ENCODE measurements at places on chromosomes 4 and X. TPM values are rescaled to one million over a fixed set of nuclear protein-coding genes. Genes with fewer than 3 reads are reported as not detected.

GRCh38 chr4:10197952-10198351, 81.4 kb upstream of the WDR1 start:
- no peaks in the 10 kb centered on the region for H3K4me1 ChIP-seq
- no peak for DNase-seq
- H3K27me3 ChIP-seq, result no peaks in the 10 kb centered on the region
- H3K36me3 ChIP-seq, result no peaks in the 10 kb centered on the region

- H3K27me3 ChIP-seq, result no peaks in the 10 kb centered on the region
- peaks cover 11% of the 10 kb centered on the region for H3K4me1 ChIP-seq
- no peak overlapping the region for H3K27ac ChIP-seq
- H3K4me3 ChIP-seq, result peak overlapping the region; percentile 90
- H3K36me3 ChIP-seq, result no peaks in the 10 kb centered on the region
Measured at GRCh38 chrX:19343085-19343534, 617 bp upstream of the PDHA1 start.

DNA sequence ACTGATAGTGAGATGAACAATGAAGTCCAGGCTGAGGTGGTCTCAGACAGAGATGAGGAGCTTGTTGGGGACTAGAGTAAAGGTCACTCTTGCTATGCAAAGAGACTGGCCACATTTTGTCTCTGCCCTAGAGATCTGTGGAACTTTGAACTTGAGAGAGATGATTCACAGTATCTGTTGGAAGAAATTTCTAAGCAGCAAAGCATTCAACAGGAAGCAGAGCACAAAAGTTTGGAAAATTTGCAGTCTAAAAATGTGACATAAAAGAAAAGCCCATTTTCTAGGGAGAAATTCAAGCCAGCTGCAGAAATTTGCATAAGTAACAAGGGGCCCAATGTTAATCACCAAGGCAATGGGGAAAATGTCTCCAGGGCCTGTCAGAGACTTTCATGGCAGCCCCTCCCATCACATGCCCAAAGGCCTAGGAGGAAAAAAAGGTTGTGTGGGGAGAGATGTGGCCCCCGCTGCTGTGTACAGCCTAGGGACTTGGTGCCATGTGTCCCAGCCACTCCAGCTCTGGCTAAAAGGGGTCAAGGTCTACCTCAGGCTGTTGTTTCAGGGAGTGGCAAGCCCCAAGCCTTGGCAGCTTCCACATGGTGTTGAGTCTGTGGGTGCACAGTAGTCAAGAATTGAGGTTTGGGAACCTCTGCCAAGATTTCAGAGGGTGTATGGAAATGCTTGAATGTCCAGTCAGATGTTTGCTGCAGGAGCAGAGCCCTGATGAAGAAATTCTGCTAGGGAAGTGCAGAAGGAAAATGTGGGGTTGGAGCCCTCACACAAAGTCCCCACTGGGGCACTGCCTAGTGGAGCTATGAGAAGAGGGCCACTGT, 262.8 kb downstream of the DKK2 start:
- H3K4me3 ChIP-seq, result no peak overlapping the region
- H3K4me1 ChIP-seq, result no peaks in the 10 kb centered on the region
- no peaks in the 10 kb centered on the region for H3K27me3 ChIP-seq
- H3K36me3 ChIP-seq, result no peaks in the 10 kb centered on the region

DNA sequence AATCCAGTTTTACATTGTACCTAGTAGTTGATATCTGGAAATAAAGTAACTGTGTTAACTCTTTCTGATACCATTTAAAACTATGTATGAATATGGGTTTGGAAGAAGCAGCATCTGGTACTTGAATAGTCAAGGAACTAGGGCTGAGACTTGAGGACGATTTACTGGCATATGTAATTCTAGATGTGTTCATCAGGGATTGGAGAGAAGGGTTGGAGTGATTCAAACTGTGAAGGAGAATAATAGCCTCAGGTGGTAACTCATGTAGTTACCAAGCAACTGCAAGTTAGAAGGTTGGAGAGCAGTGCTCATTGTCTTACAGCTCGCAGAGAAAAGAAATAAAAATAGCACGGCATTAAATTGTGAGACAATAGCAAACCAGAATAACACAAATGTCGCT, 29.5 kb upstream of the TXLNG start:
- DNase-seq, result no peak
- no peaks in the 10 kb centered on the region for H3K27me3 ChIP-seq
- H3K36me3 ChIP-seq, result peaks cover 6% of the 10 kb centered on the region
- H3K4me3 ChIP-seq, result no peak overlapping the region

- H3K27ac ChIP-seq, result no peak overlapping the region
- no peak for DNase-seq
- H3K36me3 ChIP-seq, result no peaks in the 10 kb centered on the region
- no peaks in the 10 kb centered on the region for H3K4me1 ChIP-seq
- no peaks in the 10 kb centered on the region for H3K27me3 ChIP-seq
- H3K4me3 ChIP-seq, result no peak overlapping the region
Measured at GRCh38 chr4:95188701-95189370, 359.9 kb downstream of the UNC5C start.

DNA sequence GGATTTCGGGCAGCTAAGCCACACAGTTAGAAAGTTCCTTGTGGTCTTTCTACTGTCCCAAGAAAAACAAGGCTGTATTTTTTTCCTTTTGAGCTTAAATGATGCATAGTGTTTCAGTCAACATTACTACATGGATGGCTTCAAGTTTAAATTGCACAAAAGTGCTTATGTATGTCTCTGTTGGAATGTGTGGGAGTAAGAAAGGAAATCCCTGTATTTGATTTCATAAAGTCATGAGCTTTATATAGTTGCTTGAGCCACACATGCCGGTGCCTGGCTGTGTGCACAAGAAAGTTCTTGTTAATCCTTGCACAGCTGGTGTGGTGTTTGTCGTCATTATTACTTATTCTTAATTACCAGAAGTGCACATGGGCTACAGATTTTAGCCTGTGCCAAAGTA, 262.2 kb downstream of the ARHGAP10 start:
- no peaks in the 10 kb centered on the region for H3K36me3 ChIP-seq
- peak overlapping the region; percentile 59 for H3K27ac ChIP-seq
- DNase-seq, result peak; percentile 66
- peaks cover 18% of the 10 kb centered on the region for H3K4me1 ChIP-seq
- H3K27me3 ChIP-seq, result no peaks in the 10 kb centered on the region
- H3K4me3 ChIP-seq, result peak overlapping the region; percentile 5

DNA sequence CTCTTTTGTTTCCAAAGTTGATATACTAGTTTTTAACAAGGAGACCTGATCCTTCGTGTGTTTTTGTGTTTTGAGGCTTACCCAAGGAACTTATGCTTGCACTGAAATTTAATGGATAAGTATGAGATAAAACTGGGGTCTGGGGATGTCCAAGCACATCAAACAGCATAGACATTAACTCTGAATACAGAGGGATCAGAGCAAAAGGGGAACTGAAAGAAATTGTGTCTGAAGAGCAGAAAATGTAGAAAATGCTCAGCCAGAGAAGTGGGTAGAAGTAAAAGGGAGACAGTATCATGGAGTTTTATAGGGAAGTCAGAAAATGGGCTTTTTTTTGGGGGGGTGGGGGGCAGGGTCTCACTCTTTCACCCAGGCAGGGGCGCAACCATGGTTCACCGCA, 695.4 kb downstream of the ARAP2 start:
- DNase-seq, result no peak
- H3K27me3 ChIP-seq, result no peaks in the 10 kb centered on the region
- H3K4me1 ChIP-seq, result no peaks in the 10 kb centered on the region
- no peak overlapping the region for H3K4me3 ChIP-seq
- H3K36me3 ChIP-seq, result no peaks in the 10 kb centered on the region

GRCh38 chr4:174537634-174538033, 15.3 kb upstream of the HPGD start:
- H3K27ac ChIP-seq, result no peak overlapping the region
- H3K36me3 ChIP-seq, result no peaks in the 10 kb centered on the region
- no peaks in the 10 kb centered on the region for H3K4me1 ChIP-seq
- H3K27me3 ChIP-seq, result no peaks in the 10 kb centered on the region
- no peak overlapping the region for H3K4me3 ChIP-seq
- no peak for DNase-seq

GRCh38 chr4:165222651-165222994, 15.3 kb downstream of the KLHL2 start:
- DNase-seq, result peak; percentile 90
- peak overlapping the region; percentile 96 for H3K27ac ChIP-seq
- H3K4me3 ChIP-seq, result no peak overlapping the region
- H3K36me3 ChIP-seq, result no peaks in the 10 kb centered on the region
- H3K4me1 ChIP-seq, result peaks cover 20% of the 10 kb centered on the region

DNA sequence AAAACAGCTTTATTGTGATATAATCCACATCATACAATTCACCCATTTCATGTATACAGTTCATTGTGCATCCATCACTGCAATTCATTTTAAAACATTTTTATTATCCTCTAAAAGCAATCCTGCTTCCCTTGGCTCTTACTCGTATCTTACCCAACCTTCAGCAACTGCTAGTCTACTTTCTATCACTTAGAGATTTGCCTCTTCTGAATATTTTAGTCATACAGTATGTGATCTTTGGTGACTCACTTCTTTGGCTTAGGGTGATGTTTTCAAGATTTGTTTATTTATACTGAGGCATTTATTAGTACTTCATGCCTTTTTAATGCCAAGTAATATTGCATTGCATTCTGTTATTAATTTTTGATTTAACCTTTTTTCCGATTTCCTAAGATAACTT, 15.0 kb upstream of the MSMO1 start:
- no peak overlapping the region for H3K4me3 ChIP-seq
- peaks cover 3% of the 10 kb centered on the region for H3K4me1 ChIP-seq
- H3K27me3 ChIP-seq, result no peaks in the 10 kb centered on the region
- no peak overlapping the region for H3K27ac ChIP-seq

- no peak overlapping the region for H3K4me3 ChIP-seq
- no peak for DNase-seq
- peaks cover 11% of the 10 kb centered on the region for H3K4me1 ChIP-seq
- no peaks in the 10 kb centered on the region for H3K27me3 ChIP-seq
Measured at GRCh38 chrX:71619193-71619592, 882 bp upstream of the CXCR3 start.

DNA sequence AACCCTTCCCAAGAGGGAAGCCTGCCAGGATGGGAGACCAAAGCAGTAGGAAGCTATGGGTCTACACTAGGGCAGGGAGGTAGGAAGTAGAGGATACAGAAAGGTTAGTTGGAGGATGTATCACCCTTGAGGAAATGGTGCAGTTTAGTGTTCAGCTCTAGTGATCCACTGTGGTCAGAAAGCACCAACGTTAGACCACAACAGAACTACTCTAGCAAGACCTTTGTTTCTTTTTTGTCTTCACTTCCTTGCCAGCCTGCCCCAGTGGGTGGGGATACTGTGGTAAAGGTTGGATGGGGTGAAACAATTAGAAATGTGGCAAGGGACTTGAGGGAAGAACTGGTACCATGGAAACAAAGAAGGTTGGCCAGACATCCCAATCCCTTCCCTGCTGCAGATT, 83.3 kb downstream of the DDIT4L start:
- DNase-seq, result no peak
- H3K27me3 ChIP-seq, result no peaks in the 10 kb centered on the region
- H3K4me3 ChIP-seq, result no peak overlapping the region
- no peaks in the 10 kb centered on the region for H3K36me3 ChIP-seq

DNA sequence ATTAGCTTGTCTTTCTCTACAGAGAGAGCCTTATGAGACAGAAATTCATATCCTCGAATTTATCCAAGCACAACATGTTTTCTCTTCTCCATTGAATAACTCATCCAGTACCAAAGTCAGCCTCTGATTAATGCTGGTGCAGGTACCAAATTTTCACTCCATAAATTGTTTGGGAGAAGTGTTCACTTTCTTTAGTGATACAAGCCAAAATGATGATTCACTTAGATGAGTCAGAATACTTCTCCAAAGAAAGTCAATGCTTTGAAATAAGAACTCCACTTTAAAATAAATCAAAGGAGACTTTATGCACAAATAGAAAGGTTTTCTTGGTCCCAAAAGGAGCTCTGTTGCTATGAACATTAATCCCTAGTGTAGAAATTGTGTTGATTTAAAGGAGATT, 60.2 kb downstream of the MAOB start:
- no peak overlapping the region for H3K4me3 ChIP-seq

DNA sequence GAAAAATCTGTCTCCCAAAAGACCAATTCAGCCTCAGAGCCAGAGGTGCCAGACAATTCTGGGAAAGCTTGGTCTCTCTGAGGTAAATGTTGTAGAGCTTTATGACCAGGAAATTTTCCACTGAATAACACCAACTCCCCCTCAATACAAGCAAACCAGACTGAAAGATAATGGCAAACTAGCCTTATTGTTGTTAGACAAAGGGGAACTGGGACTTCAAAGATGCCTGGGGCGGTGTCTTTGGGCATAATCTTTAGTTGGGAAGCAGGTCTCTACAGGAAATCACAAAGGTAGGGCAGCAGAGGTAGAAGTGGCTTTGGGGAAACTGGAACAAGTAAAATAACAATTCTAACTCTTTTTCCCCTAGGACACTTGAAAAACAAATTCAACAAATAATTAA, 12.0 kb downstream of the COL4A6 start:
- H3K36me3 ChIP-seq, result no peaks in the 10 kb centered on the region
- DNase-seq, result no peak
- no peaks in the 10 kb centered on the region for H3K4me1 ChIP-seq
- H3K27ac ChIP-seq, result no peak overlapping the region

GRCh38 chr4:57093845-57094831, 16.0 kb downstream of the IGFBP7 start:
- H3K4me1 ChIP-seq, result peaks cover 53% of the 10 kb centered on the region
- H3K4me3 ChIP-seq, result no peak overlapping the region
- no peaks in the 10 kb centered on the region for H3K27me3 ChIP-seq
- no peak overlapping the region for H3K27ac ChIP-seq

Gene CLDN22
- total RNA-seq, result not detected

Gene XAGE1A
- total RNA-seq, result not detected

Gene MAOB
- total RNA-seq, result not detected

Gene TMEM31
- not detected for total RNA-seq

Gene CXCL8
- total RNA-seq, result 12.6 TPM

Gene PFKFB1
- 0.20 TPM for total RNA-seq

Gene HELT
- not detected for total RNA-seq

Gene POU4F2
- not detected for total RNA-seq

All from endothelial cell of umbilical vein (primary cell).